ENCODE measurements at places on chromosomes 4 and X.

GRCh38 chr4:80253510-80253909 is 13.0 kb upstream of the FGF5 start:
- no peak for DNase-seq

GRCh38 chr4:6777636-6778281 is 4.8 kb upstream of the KIAA0232 start:
- DNase-seq: no peak

DNA sequence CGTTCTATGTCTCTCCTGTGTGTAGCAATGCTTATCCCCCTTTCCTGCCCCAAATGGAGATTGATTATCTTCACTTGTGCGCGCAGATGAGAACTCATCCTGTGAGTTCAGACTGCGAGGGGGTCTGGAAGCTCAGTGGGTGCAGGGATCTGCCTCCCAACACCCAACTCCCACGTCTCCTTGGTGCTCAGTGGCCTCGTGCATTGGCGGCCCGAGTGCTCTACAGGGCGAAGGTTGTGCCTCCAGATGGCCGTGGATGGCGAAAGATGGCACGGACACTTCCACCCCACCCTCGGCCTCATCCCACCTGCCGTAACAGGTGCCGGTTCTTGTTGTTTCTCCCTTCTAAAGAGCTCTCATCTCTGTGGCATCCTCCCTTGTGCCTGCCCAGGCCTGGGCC is 45.1 kb upstream of the SORCS2 start:
- no peak for DNase-seq

GRCh38 chr4:181853881-181854511 is 389.2 kb upstream of the TENM3 start:
- no peak for DNase-seq

- no peak for DNase-seq
Observed at GRCh38 chr4:150217192-150217591, 138.9 kb downstream of the DCLK2 start.

DNA sequence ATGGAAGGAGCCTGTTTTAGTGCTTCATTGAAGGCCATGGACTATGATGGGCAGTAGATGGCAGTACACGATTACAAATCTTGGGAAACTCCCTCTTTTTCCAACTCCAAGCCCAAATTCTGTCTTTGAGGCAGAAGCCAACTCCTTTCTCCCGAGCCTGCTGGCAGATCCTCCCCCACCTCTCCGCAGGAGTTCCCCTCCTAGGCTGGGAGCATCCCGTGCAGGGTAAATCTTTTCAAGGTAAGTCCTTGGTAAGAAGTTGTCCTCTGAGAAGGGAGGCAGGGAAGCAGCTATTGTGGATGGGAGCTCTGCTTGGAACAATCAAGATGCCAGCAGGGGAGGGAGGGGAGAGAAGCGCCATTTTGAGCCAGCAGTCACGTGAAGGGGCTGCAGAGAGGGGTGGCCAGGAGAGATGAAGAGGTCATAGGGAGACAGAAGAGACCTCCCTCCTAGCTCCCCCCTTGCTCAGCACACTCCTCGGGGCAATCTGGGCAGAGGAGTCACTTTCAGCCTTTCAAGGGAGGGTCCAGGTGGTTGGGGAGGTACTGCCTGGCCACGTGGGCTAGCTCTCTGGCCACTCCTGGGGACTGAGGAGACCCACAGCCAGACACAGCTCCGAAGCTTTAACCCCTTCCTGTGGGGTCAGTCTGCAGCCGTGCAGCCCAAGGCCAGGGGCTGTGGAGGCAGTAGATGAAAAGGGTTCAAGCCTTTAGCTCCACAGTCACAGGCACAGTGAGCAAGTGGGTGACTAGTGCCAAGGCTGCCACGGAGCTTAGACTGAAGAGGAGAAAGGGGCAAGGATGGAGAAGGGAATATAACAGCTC is 9.6 kb downstream of the CC2D2A start:
- DNase-seq: no peak

- DNase-seq: no peak
Observed at GRCh38 chr4:8102076-8102355, 56.6 kb downstream of the ABLIM2 start.

- no peak for DNase-seq
Observed at GRCh38 chr4:129455482-129455881, 359.5 kb downstream of the C4orf33 start.

DNA sequence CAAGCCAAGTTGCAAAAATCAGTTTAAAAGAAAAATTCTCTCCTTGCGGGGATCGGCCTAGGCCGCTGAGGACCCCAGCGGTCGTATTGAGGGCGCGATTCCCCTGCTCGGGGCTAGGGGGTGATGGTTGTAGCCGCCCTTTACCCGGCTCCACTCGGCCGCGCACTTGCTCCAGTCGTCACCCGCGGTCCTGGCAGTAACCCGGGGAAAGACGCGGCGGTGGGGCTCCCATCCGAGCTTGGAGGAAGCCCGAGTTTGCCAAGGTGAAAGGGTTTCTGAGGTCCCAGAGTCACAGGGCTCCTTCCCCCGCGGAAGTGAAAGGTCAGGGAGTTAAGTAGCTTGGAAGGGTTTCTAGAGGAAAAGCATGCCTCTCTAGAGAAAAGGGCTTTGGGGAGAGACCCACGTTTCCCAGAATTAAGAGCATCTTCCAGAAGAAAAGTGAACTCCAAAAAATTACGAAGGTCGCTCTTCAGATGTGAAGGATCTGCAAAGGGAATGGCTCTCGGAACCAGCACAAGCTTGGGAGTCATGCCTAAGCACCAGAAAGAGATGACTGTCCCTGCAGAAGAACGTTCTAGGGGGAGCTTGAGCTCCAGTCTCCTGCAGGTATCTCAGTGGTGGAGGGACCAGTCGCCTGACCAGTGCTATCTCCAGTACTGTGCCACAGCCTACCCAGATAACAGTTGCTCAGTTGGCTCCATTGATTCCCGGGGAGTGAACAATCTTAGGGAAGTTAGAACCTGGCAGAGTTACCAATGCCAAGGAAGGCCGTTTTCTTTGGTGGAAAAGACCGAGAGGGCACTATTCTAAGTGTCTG is 875 bp downstream of the LAP3 start:
- DNase-seq: no peak

DNA sequence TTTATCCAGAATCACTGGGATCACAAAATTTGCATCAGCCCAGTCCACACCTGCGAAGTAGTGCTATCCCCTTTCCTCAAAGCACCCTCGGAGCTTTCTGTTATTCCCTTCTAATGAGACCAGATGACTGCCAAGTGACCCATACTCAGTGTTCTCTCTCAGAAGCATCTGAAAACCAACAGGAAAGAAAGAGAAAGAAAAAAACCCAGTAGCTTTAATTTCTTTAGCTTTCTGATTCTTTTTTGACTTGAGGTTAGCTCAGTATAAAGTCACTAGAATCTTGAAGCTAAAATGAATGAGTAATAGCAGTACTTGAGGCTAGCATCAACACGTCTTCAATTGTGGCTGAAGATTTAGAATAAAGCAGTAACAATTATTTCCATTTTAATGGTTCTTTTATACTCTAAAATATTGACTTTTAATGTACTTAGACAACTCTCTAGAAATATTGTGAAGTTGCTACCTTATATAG is 124.4 kb downstream of the ANK2 start:
- no peak for DNase-seq

GRCh38 chr4:156638334-156638733 is 333.3 kb downstream of the PDGFC start:
- no peak for DNase-seq

- DNase-seq: no peak
Observed at GRCh38 chr4:43718369-43718768, 730.2 kb downstream of the KCTD8 start.

- no peak for DNase-seq
Observed at GRCh38 chrX:129116676-129117470, 406.4 kb downstream of the SMARCA1 start.

- DNase-seq: no peak
Observed at GRCh38 chr4:11165052-11165451, 263.6 kb downstream of the HS3ST1 start.

DNA sequence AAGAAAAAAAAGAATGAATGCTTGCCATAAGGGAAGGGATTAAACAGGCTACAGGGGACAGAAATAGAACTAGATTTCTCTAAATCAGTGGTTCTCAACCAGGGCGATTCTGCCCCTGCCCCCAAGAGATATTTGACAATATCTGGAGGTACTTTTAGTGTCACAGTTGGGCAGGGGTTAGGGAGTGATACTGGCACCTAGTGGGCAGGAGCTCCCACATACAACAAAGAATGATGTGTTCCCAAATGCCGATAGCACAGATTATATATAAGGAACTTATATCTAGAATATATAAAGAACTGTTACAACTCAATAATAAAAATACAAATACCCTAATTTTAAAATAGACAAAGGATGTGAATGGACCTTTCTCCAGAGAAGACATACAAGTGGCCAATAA is 14.7 kb downstream of the S100G start:
- DNase-seq: no peak
